ENCODE measurements at places on chromosomes 6 and 20.

- no peak for DNase-seq
Measured at GRCh38 chr6:31579546-31580437, 2.4 kb downstream of the LTB start.

DNA sequence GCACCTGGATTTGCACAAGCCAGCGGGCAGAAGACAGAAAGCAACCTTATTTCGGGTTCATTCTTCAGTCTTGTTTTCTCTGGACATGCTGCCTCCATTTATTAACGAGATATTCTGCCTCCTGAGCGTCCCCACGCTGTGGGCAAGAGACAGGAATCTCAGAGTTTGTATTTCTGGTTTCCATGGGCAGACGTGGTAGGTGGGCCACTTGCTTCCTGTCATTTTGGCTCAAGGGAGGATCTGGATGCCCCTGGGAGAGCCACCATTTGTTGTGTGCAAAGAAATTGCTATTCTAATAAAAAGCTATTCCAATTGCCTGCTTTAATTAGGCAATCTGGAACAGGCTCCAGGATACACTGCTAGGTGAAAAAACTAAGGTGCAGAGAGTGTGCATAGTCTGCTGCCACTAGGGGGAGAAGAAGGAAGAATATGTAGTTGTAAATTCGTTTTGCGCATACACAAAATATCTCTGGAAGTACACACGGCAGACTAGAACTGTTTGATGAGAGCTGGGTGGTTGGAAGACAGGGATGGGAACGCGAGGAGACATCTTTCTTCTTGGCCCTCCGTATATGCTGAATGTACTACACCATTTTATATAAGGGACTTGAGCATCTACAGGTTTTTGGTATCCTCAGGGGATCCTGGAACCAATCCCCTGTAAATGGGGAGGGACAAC is 30.1 kb upstream of the SLC16A10 start:
- no peak for DNase-seq

DNA sequence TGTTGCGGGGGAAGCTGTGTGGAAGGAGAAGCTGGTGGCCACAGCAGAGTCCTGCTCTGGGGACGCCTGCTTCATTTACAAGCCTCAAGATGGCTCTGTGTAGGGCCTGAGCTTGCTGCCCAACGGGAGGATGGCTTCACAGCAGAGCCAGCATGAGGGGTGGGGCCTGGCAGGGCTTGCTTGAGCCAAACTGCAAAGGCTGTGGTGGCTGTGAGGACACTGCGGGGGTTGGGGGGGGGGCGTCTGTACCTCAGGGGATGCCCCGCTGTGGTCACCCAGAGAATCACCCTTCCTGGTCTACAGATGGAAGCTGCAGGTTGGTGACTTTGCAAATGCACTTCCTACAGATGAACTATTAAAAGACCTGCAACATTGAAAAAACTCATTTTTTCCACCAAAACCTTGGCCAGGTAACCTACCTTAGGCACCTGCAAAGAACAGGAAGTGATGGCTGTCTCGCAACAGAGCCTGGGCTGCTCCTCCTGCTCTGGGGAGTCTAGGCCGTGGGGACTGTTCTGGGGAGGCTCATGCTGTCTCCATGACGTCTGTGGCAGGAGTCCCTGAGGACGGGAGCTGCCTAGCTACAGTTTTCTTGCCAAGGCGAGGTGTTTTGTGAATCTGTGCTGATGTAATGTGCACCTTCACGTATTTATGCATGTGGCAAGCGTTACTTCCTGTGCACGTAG is 7.3 kb downstream of the NPBWR2 start:
- DNase-seq, result peak; percentile 59

DNA sequence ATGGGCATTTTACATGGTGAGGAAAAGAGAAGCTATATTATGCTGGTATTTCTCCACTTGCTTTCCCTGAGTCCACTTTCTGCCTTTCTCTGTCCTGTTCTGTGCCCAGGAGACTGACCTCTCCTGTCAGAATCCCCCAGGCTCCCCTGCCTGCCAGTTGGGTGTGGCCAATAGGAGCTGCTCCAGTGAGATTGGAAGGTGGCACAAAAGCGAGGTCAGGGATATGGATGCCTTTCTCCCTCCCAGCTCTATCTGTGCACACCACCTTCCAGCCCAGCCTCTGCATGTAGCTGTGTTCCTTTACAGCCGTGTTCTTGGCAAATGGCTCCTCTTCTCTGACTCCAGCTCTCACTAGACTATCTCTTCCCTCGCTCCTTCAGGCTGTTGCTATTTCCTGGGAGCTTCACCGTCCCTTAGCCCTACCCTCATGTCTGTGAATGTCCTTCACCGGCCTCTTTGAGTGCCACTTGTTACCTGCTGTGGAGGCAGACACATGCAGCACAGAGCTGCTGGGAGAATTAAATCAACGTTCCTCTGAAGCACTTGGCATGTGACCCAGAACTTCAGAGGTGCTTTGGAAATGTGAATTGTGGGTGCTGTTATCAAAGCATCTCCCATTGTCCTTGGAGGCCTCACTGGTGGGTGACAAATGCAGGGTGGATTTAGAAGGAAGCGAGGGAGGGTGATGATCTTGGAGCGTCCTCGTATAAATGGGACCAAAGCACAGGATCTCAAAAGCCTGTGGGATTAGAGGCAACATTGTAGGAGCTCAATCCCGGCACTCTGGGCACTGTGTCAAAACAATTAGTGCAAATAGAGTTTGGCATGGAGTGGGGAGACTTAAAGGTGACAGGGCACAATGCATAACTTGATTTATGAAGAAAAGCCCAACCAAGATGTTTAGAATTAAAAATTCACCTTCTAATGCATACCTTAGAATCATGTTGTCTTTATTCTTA is 28.9 kb upstream of the RALGAPA2 start:
- DNase-seq, result no peak

DNA sequence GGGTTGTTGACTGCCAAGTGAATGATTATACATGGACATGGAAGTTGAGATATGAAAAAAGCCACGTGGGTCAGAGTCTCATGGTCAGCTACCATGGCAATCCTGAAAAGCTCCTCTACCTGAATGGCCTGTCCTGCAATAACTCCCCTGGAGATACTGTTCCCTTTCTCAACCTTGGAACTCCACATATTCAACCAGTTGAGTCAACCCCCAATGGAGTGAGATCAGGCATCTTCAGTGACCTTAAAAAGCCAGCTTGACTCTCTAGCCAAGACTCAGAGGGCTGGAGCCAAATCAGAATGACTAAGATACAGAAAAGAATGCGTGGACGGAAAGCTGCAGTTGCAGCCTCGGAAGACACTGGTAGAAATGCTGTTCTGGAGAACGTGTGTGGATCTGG is 341.3 kb downstream of the FOXA2 start:
- no peak for DNase-seq

GRCh38 chr6:6884193-6884627 is 223.6 kb upstream of the RREB1 start:
- DNase-seq, result no peak

GRCh38 chr6:85344996-85345395 is 104.9 kb upstream of the NT5E start:
- DNase-seq, result no peak

GRCh38 chr6:79671600-79672266 is 40.6 kb downstream of the SH3BGRL2 start:
- no peak for DNase-seq

DNA sequence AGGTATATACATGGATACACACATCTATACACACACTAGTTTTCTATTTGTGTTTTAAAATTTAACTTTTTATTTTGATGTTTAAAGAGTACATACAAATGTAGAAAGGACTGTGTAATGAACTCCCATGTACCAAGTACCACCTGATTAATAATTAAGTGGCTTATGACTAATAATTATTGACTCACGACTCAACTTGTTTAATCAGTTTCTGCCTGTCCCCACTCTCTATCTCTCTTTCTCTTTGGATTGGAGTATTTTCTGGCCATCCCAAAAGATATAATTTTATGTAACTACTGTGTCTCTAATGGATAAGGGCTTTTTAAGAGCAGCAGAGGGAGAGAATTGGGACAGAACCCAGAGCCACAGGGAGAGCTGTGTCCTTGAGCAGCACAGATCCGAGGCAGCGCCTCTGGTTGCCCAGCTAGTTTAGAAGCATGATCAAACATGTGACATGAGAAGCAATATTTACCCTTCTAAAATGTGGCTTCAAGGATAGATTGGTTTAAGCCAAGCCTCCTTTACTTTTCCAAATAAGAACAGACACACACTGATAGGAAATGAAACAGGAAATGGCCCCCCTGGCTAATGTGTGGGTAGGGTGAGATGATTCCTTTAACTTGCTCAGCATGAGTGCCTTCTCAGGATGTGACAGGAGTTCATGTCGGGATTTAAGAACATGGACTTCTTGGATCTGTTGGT is 81.0 kb downstream of the ERMARD start:
- no peak for DNase-seq

- no peak for DNase-seq
Measured at GRCh38 chr6:106973018-106973835, 1.3 kb downstream of the CD24 start.

DNA sequence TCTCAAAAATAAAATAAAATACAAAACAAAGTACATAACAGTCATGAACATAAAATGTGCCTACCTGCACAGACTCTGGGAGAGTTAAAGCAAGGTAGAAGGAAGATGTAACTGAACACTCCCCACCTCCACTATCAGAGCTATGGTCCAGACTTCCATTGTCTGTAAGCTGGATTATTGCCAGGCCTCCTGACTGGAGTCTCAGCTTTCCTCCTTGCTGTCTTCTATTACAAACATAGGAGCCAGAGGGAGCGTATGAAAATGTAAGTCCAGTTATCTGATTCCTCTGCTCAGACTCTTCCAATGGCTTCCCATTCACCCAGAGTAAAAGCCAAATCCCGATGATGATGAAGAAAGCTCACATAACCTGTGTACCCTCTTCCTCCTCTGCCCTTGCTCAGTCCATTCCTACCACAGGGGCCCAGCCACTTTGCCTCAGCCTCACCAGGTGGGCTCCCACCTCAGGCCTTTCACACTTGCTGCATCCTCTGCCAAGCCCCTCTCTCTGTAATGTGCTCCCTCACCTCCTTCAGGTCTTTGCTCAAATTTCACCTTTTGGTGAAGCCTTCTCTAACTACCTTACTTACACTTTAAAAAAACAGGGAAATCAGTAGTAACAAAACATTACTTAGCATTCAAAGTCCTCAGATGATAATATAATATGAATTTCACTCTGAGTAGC is 194.1 kb downstream of the RIMS1 start:
- no peak for DNase-seq

- no peak for DNase-seq
Measured at GRCh38 chr6:130189531-130190397, 33.0 kb downstream of the SAMD3 start.

DNA sequence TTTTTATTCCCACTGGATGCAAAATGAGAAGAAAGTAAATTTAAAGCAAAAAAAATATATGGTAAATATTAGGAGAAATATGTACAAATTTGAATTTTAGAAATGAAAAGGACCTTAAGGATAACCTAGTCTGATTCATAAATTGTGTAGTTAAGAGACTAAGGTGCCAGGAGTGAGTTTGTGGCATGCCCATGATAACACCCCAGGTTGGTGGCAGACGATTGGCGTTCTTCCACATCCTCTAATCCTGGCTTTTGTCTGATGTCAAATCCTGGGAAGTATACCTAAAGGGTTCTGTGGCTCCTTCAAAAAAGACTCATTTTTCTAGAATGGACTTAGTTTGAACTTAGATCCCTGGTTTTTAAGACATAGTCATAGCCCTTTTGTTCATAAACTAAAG is 62.2 kb downstream of the SAMD5 start:
- DNase-seq, result no peak

DNA sequence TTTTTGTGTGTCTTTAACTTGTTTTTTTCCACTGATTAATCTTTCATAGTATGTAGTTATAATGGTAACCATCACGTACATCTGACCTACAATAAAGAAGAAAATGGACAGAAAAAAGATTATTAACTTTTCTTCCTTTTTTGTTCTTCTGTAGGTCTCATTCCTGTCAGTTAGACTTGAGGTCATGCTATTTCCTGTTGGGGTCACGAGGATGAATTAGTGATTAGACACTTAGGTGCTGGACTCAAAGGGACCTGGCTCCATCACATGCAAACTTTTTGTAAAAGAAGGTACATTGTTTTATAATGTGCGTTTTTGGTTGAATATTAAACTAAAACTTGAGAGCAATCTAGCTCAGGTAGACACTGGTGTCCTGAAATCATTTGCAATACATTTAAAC is 14.8 kb downstream of the MARCKS start:
- no peak for DNase-seq

GRCh38 chr20:8020314-8021079 is 936 bp upstream of the TMX4 start:
- peak; percentile 5 for DNase-seq

- no peak for DNase-seq
Measured at GRCh38 chr20:20719411-20719810, 7.0 kb upstream of the RALGAPA2 start.

DNA sequence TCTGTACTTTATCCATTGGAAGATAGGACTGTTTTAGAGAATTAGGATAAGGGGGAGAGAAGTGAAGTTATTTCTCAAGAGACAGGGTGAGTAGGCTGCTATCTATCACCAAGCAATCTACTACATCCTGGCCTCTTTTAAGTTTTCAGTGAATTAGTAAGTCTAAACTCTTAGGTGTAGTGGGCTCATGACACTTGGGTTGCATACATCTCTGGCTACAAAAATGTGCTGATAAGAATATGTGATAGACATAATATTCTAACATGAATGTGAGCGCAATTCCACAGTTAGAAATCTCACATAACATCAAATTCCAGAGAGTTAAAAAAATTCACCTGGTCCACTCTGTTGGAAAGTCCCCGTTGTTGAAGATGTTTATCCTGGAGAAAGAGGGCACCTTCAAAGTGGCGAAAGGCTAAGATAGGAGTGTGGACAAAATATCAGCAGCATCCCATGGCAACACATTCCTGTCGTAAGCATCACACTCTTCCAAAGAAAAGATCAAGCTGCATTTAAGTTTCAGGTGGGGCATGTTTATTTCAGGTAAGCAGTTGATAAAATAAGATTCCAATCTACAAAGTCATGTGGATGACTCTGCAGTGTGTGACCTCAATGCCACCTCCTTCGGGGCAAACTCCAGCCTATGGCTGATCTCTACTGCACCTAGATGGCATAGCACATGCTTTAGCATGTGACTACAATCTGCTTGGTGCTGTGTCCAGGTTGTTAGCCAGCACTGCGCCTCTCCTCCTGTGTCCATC is 111.7 kb upstream of the NEDD9 start:
- DNase-seq, result no peak

GRCh38 chr6:74755196-74755595 is 450.7 kb downstream of the COL12A1 start:
- DNase-seq, result no peak

DNA sequence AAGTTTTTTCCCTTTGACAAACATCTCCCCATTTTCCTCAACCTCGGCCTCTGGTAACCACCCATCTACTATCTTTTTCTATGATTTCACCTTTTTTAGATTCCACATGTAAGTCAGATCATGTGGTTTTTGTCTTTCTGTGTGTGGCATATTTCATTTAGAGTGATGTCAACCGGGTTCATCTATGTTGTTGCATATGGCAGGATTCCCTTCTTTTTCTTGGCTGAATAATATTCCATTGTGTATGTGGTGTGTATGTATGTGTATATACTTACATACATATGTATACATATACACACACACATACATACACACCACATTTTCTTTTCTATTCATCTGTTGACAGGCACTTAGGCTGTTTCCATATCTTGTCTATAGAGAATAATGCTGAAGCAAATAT is 22.2 kb upstream of the PHIP start:
- no peak for DNase-seq

GRCh38 chr20:48298851-48299484 is 513.7 kb upstream of the SULF2 start:
- DNase-seq, result no peak

GRCh38 chr20:63544241-63544957 is 3.1 kb downstream of the SRMS start:
- DNase-seq, result no peak

Measured in NK-92 treated with Interleukin-12 subunit alpha and Interleukin-12 subunit beta, amount 100 ng/mL, for 24 hours (cell line).